Left hindlimb (tissue), 1 donor: ENCODE measurements at places on chromosomes 1 and 21.

GRCh38 chr1:246800756-246801155, 76.5 kb downstream of the SCCPDH start:
- DNase-seq = no peak

DNA sequence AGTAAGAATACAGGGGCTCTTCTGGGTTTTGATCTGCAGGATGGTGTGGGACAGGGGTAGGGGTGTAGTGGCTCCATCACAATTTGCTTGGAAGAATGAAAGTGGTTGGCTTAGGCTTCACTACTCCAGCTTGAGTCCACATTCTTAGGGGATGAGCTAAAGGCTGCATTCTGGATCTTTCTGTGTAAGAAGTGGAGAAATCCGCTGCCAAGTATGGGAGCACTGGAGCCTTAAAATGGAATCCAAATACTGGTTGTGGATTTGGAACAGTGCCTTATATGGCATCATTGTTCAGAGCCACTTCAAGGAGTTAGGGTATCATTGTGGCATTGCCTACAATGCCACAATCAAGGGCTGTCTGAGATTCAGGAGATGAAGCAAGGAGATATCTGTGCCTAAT, 187.1 kb downstream of the LMO4 start:
- no peak for DNase-seq

GRCh38 chr1:174982971-174983689, 16.6 kb upstream of the CACYBP start:
- no peak for DNase-seq

DNA sequence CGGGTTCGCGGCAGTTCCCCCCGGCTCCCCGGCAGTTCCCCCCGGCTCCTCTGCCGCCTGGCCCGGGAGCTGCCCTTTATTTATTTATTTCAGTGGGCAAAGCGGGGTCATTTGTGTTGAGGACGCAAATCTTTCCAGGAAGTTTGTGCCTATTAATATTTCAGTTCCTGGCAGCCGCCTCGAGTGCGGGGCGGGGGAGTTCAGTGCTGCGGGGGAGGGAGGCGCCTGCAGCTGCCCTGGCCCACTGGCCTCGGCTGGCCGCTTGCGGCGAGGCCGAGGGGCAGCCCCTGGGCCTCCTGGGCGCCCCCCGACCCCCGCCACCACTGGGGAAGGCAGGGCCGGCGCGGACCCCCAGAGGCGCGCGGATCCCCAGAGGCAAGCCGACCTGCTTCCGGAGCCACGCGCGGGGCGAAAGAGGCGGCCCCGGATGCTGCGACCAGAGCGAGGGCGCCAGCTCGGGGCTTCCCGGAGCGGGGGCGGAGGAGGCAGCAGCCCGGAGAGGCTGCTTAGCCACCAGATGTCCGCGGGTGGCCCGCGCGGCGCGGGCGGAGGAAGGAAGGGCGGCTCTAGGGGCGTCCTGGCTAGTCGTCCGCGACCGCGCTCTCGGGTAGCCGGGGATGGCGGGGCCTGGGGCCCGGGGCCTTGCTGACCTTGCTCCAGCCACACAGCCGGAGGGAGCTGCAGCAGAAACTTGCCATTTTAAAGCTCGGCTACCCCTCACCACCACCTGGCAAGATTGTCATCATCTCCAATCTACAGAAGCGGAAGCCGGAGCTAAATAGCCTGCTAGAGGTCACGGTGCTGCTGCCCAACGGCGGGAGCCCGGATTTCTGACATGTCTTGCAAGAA, 48.0 kb downstream of the H3-3A start:
- no peak for DNase-seq

- no peak for DNase-seq
These were observed 83.0 kb downstream of the RRAGC start for GRCh38 chr1:38776466-38777065.
